ENCODE measurements at places on chromosomes 3 and 15.

DNA sequence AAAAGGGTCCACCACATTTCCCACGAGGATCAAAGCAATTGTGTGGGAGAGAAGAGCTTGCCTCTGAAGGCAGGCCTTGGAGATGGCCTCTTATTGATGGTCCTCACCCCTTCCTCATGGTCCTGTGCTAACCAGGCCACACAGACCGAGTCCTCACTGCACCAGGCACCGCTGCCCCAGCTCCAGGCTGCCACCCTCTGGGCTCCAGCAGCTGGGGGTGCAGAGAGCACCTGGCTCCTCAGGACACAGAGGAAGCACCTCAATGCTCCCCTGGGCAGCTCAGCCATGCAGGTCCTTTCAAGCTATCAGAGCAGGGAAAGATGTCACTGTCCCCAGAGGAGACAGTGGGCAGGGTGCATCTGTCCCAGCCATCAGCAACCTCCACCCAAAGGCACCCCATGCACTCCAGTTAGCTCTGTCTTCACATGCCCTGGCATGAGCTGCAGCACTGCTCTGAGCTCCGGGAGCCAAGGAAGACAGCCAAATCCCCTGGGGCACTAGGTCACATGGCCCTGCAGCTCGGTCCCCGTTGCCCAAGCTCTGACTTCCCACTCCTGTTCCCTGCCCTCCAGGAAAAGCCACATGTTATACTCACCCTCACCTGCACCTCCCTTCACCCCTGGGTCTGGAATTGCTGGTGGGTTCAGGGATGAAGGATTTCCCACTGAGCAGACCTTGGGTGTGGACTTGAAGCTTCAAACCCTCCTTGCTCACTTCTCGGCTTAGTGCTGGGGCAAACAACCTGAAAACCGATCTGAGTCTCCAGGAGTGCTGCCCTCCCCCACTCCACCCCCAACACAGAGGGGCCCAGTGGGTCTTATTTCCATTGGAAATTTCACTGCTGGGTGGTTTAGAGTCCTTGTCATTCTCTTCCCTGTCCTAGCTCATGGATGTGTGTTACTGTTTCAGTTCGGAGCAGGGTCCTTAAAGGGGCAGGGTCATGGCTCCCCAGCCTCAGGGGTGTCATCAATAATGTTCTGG lies 32.6 kb downstream of the ALS2CL start:
- DNase-seq = peak; percentile 8

- no peak for DNase-seq
Measured at GRCh38 chr15:81492331-81492968, 118.4 kb upstream of the TMC3 start.

GRCh38 chr3:73352841-73353645 lies 271.7 kb downstream of the PDZRN3 start:
- no peak for DNase-seq

DNA sequence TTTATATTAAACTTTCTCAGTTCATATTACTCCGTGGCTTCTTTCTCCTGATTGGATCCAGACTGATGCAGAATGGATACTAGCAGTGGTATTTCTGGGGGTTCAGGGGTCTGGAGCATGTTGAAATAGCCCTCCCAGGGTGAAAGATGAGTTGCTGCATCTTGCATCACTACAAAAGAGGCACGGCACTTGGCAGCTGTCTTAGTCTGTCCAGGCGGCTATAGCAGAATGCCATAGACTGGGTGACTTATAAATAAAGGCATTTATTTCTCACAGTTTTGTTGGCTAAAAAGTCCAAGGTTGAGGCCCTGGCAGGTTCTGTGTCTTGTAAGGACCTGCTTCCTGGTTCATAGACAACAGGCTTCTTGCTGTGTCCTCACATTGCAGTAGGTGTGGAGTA lies 660 bp upstream of the BCL2L10 start:
- no peak for DNase-seq

DNA sequence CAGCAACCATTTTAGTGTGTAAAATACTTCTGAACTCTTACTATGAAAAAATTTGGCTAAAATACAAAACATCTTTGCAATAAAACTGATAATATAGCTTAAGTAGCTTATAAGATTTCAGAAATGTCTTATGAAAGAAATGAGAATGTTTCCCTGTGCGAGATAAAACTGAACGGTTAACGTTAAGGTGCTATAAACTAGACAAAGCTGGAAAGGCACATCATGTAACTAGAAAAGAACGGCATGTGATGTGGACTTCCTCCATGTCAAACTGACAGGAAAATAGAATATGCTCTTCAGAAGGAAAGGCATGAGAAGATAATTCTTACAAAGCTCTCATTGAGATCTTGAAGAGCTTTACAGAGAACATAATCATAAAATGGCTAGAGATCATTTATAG lies 36.5 kb downstream of the NCK1 start:
- no peak for DNase-seq

DNA sequence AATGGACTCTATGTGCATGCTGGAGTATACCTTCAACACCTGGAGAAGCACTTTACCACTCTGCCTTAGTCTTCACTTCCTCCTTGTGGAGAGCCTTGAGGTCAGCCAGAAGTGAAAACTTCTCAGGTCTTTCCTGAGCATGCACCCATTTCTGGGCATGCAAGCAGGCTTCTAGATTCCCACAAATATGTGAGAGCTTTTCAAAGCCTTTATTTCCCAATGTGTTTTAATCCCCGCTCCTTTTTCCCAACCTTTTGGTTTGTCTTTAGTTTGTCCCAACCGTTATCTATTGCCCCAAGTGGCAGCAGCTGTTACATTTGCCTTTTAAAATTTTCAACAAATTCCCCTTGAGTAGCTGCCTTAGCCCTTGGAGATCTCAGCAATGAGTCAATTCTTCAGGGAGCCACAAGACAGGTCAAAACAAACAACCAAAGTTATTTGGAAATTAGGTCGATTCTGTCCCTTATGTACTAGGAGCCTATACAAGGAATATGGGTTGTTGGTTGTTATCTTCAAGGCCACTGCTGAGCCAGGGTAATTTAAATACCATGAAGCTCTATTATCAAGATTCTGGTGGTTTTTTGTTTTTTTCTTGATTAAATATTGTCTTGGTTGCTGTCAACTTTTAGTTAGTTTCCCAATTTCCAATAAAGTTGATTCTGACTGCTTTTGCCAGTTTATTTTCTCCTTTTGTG lies 44.4 kb downstream of the LSM3 start:
- DNase-seq = no peak

DNA sequence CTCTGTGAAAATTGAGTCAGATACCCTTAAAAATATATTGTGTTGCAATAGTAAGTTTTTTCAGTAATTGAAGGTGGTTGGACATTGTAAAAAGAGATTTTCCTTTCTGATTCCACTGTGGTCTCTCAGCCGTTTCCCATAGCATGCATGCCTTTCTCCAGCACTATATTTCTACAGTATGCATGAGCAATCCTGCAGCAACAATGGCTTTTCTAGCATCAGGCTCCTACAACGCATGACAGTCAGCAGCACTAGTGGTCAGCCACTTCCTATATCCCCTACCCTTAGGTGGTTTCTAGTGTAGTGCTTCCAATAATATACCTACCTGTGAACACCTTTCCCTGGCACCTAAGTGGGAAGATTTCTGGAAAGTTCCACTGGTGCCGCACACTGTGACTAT lies 55.4 kb upstream of the SNRPN start:
- no peak for DNase-seq

- no peak for DNase-seq
Measured at GRCh38 chr3:17059989-17060550, 175.3 kb downstream of the PLCL2 start.

- DNase-seq = no peak
Measured at GRCh38 chr3:30657914-30658313, 51.5 kb downstream of the TGFBR2 start.

GRCh38 chr3:194422188-194422587 lies 23.1 kb upstream of the GP5 start:
- no peak for DNase-seq

GRCh38 chr3:136042608-136043221 lies 77.2 kb downstream of the PPP2R3A start:
- peak; percentile 38 for DNase-seq

DNA sequence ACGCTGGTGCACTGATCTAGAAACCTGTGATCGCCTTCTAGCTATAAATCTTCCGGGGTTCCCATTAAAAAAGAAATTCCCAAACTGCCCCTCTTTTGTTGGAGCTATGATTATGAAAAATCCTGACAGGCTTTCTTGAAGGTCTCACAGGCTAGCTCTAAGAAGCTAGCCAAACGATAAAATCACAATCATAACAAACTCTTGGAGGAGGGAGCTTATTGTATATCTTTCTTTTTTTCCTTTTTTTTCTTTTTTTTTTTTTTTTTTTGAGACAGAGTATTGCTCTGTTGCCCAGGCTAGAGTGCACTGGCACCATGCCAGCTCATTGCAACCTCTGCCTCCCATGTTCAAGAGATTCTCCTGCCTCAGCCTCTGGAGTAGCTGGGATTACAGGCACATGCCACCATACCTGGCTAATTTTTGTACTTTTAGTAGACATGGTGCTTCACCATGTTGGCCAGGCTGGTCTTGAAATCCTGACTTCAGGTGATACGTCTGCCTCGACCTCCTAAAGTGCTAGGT lies 72.0 kb downstream of the MYO1E start:
- no peak for DNase-seq

DNA sequence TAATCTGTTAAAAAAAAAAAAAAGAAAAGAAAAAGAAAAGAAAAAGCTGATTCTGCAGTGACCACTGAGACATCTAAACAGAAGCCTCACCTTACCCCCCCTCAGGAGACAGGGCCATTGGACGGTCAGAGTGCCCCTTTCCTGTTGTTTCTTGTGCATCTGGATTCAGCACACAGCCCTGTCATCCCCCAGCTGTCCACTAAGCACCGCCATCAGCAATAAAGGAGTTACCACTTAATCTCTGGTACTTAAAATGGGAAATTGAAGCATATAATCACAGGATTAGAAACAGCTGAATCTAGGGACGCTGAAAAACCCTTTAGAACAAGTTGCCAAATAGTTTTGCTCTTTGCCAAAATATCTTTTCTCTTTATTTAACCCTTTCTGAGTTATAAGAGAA lies 62.5 kb downstream of the TRIM69 start:
- DNase-seq = no peak

DNA sequence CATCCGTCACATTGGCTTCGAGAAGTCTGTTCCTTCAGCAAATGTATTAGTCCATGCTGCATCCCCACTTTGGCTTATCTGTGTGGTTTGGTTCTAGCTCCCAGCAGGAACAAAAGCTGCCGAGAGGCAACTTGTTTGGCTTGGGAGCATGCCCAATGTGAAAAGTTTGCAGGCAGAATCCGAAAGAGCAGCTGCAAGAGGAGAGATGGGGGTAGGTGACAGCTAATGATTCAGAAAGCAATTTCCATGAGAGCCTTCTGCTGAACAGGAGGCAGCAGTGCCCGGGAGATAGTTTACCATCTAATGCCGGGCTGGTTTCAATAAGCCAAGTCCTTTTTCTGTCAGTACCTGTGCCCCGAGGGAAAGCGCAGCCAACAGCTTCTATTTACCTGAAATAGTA lies 60.2 kb downstream of the GRM7 start:
- DNase-seq = no peak

- DNase-seq = no peak
Measured at GRCh38 chr3:14891135-14892132, 55.9 kb upstream of the NR2C2 start.

GRCh38 chr3:78112291-78113010 lies 1072.6 kb downstream of the ROBO2 start:
- DNase-seq = no peak

- no peak for DNase-seq
Measured at GRCh38 chr3:194384156-194384555, 14.6 kb upstream of the LRRC15 start.

GRCh38 chr3:151856118-151856517 lies 17.3 kb upstream of the SUCNR1 start:
- no peak for DNase-seq

GRCh38 chr3:47961815-47962606 lies 54.2 kb downstream of the MAP4 start:
- no peak for DNase-seq

Data from GM10248 (cell line).